ENCODE measurements at places on chromosomes 6 and 20.

DNA sequence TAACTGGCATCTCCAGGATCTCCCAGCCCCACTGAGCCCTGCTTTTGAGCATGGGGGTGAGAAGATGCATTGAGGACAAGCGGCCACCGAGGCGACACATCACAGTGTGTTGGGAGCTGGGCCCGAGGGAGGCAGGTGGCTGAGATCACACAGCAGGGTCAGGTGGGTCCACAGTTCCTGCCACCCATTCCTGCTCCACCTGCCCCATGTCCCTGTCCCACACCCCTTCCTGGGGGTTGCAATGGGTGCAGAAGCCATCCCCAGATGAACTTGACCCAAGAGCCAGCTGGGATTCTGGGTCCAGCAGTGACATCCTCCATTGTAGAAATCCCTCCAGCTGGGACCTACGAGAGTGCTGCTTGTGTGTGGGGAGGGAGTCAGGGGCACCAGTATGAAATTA is 1.0 kb downstream of the TGM2 start:
- DNase-seq: no peak

DNA sequence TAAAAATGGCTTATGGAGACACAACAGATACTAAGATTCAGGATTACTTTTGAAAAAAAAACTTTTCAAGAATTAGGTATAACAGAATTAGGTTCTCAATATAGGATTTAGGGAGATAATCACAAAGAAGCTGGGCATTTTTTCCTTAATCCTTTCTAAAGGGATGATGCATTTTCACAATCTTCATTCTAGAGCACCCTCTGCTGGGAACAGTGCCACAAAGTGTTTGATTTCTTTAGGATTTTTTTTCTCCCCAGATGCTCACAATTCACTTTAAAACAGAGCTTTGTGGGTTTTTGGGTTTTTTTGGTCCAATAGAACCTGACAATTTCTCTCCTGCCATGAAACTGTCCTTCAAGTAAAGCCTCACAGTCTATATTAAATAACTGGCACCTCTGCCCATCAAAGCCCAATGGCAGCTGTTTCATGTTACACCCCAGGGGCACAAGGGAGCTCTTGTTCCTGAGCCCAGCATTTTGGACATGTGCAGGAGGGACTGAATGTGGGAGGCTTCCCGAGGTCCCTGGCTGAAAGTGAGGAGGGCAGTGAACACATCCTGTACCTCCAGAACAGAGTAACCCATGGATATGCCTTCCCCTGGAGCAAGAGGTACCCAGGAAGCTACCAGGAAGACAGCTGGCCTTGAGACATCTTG is 39.7 kb downstream of the PREP start:
- no peak for DNase-seq

DNA sequence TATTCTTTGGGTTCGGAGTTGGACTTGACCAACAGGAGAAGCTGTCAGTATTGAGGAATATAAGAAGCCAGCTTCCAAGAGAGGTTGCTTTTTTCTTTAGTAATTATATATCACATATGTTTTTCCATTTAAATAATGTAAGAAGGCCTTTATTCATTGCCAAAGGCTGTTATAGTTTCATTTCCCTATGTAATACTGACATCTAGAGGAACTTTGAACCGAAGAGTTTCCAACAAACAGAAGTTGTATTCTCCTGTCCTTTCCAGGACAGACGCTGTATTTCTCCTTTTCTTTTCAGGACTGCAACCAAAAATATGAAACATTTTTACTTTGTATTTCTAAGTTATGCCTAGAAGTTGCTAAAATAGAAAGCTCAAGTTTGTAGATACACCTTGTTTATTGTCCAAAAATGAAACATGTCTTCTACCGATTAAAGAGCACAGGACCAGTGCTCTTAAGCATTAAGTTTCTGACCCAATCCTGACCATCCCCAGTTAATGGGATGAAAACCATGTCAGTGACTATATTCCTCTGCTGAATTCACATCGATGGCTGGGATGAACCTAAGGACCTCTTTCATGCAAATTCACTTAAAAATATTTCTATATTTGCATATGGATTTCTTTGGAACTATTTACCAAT is 55.1 kb downstream of the MYLK4 start:
- no peak for DNase-seq

DNA sequence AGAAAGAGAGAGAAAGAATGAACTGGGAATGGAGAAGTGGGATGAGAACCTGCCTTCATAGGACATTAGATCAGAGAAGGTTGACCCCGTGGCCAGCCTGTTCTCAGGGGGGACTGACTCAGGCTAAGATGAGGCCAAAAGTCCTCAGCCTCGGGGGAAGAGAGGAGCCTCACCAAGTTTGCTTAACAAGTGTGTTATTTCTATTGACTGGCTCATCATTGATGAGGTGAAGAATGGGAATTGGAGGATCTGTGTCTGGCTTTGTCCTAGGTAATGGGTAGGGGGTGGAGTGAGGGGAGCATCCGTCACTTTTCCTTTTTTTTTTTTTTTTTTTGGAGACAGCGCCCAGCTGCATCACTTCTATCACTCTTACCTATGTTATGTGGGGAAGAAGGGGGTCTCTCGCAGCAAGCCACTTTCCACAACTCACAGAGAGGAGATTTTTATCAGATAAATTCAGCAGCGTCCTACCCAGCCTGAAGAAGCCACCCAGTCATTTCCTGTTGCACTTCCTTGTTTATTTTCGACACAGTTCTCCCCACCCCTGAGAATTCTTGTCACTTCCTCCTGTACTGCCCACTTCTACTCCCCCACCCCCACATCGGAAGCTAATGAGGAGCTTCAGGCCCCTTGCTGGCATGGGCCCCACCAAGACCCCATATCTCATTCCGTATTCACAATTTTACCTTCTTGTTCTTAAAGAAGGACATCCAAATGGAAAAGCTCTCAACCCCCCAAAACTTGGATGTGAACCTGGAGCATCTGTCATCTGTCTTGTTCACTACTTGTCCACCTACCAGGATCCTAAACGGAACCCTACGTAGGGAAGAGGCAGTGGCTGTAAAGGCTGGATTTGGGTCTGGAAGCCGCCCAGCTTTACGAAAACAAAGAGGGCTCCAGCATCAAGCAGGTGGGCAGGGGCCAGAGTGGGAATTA is 2.8 kb upstream of the RNASET2 start:
- peak; percentile 62 for DNase-seq

DNA sequence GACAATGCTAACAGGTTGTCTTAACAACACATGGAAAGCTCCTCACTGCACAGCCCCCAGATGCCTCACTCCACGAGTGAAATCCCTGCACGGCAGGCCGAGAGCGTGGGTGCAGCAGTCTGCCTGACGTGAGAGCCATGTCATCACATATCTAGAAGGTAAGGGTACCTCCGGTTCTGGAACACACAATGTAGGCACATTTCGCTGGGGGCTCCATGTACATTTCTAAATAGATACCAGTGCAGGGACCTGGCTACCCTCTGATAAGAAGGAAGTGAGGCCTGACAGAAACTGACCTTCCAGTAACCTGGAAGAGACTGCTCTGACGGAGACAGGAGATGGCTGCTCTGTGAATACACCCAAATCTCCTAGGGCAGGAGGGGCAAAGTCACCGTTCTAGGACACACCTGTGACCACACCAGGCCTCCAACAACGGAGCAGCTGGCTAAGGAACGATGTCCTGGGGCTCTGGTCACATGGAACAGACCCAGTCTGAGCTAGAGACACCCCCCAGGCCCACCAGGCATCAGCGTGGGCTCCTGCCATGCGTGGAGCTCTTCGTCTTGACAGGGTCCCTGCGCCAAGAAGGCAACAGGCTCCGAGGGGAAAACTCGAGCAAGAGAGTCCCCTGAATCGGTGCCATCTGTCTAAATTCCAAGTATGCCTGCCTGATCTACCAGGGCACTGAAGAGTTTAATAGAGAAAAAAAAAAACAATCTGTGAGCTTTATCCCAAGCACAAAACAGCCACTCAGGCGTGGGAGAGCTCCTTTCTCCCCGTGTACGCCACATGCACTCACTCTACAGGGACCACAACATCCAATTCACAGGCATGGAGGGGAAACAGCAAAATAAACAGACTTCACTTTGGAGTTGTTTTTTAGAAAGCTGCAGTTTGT is 27.5 kb downstream of the RNASET2 start:
- DNase-seq: no peak

DNA sequence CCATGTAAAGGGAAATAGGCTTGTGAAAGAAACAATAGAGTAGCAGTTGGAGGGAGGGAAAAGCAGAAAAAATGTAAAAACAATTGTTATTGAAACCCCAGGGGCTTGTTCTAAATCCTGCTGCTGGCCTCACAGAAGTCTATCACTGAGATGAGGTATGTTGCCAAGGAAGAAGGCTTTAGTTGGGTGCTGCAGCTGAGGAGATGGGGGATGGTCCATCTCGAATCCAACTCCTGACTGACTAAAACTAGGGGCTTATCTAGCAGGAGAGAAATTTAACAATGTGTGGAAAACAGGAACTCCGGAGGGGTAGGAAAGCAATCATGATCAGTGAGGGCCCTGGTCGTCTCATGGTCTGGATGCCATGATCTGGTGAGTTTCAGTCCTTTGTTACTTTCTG is 225.0 kb upstream of the EXOC2 start:
- DNase-seq: no peak

- DNase-seq: no peak
Observed at GRCh38 chr6:139448998-139449610, 74.7 kb upstream of the CITED2 start.

- DNase-seq: no peak
Observed at GRCh38 chr6:44177691-44178423, 19.2 kb downstream of the CAPN11 start.

DNA sequence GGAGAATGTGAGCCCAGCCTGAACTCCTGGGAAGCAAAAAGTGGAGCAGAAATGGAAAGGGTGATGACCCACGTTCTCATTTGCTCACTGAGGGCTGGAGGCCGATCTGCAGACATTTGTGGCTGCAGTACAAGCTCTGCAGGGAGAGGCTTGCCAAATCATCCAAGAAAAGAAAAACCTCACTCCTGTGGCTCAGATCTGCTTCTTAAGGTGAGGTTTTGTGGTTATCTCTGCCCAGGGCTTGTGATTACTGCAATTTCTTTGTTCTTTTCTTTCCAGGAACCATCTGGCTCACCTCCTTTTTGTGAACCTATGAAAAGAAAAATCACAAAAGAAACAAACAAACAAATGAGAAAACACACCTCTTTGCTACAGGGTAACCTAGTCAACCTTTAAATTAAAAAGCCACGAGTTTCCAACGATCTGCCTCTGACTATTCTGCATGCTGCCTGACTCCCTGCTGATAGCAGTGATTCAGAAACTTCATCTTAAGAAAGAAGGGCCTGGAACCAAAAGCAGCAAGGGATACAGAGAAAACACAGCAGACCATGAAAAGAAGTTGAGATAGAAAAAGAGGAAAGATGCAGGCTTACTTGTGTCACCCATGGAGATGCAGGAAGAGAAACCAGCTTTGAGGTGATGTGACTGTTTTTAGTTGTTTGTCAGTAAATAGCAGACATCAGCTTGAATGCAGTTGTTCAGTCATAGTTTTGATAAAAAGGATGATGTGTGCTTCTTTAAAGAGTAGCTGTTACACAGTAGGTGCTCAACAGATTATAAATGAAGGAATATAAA is 165.1 kb downstream of the LMBRD1 start:
- no peak for DNase-seq

GRCh38 chr6:83160167-83160566 is 32.9 kb downstream of the PGM3 start:
- DNase-seq: no peak

- no peak for DNase-seq
Observed at GRCh38 chr6:163942790-163943189, 528.3 kb downstream of the QKI start.
